ENCODE measurements at places on chromosomes 7 and 10. TPM values are rescaled to one million over a fixed set of nuclear protein-coding genes. Genes with fewer than 3 reads are reported as not detected.

CYP3A5 gene
- polyA plus RNA-seq, result 0.76 TPM

PRLHR gene
- polyA plus RNA-seq, result not detected

FAM3C gene
- polyA plus RNA-seq, result 4.0 TPM

AKR1C4 gene
- not detected for polyA plus RNA-seq

C10orf62 gene
- not detected for polyA plus RNA-seq

PON3 gene
- polyA plus RNA-seq, result not detected

GPR26 gene
- polyA plus RNA-seq, result not detected

WEE2 gene
- not detected for polyA plus RNA-seq

TCAF2 gene
- 13.1 TPM for polyA plus RNA-seq

OR2A1 gene
- polyA plus RNA-seq, result 0.20 TPM

IL6 gene
- not detected for polyA plus RNA-seq

UCN3 gene
- not detected for polyA plus RNA-seq

SEM1 gene
- 136 TPM for polyA plus RNA-seq

PGAM1 gene
- 375 TPM for polyA plus RNA-seq

BLOC1S2 gene
- 73.3 TPM for polyA plus RNA-seq

METTL27 gene
- 1.1 TPM for polyA plus RNA-seq

DRGX gene
- polyA plus RNA-seq, result not detected

NOS3 gene
- polyA plus RNA-seq, result 6.7 TPM

VAX1 gene
- polyA plus RNA-seq, result not detected

BRAT1 gene
- 32.9 TPM for polyA plus RNA-seq

TRIL gene
- polyA plus RNA-seq, result not detected

CASP2 gene
- polyA plus RNA-seq, result 24.5 TPM

DYDC1 gene
- not detected for polyA plus RNA-seq

CPA5 gene
- 59.1 TPM for polyA plus RNA-seq

ADCY1 gene
- not detected for polyA plus RNA-seq

LRRC17 gene
- not detected for polyA plus RNA-seq

TMEM130 gene
- not detected for polyA plus RNA-seq

SRGN gene
- polyA plus RNA-seq, result 269 TPM

OR6V1 gene
- polyA plus RNA-seq, result not detected

SPDYE11 gene
- not detected for polyA plus RNA-seq

TEX36 gene
- not detected for polyA plus RNA-seq

LIPF gene
- not detected for polyA plus RNA-seq

NPFFR1 gene
- not detected for polyA plus RNA-seq

MYH16 gene
- not detected for polyA plus RNA-seq

PRRT4 gene
- polyA plus RNA-seq, result not detected

CABCOCO1 gene
- polyA plus RNA-seq, result not detected

STRA8 gene
- not detected for polyA plus RNA-seq

PRSS2 gene
- 3.2 TPM for polyA plus RNA-seq

SPDYE9 gene
- 0.15 TPM for polyA plus RNA-seq

PLEKHS1 gene
- not detected for polyA plus RNA-seq

CALML5 gene
- polyA plus RNA-seq, result not detected

SFTPA1 gene
- polyA plus RNA-seq, result not detected

AKR1C1 gene
- 0.29 TPM for polyA plus RNA-seq

PVRIG gene
- polyA plus RNA-seq, result 101 TPM

RASA4B gene
- 8.8 TPM for polyA plus RNA-seq

GARIN1A gene
- not detected for polyA plus RNA-seq

VIPR2 gene
- not detected for polyA plus RNA-seq

PCLO gene
- polyA plus RNA-seq, result not detected

Data from CD4-positive, CD25-positive, alpha-beta regulatory T cell (primary cell).